ENCODE measurements at places on chromosomes 2 and 18.

DNA sequence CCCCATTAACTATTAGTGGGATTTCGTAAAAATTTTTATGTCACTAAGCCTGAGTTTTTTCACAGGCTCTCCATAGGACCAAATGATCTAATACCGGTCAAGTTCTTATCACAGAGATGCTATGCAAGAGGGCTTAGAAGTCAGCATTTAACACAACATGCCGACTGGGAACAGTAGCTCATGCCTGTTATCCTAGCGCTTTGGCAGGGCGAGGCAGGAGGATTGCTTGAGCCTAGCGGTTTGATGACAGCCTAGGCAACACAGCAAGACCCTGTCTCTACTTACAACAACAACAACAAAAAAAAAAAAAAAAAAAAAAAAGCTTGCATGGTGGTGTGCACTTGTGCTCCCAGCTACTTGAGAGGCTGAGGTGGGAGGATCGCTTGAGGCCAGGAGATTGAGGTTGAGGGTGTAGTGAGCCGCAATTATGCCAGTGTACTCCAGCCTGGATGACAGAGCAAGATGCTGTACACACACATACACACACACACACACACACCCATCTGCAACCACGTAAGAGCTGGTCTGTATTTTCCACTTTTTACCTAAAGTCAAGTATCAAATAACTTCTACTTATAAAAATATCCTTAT, 67.6 kb upstream of the FAM124B start:
- no peak for DNase-seq

- no peak for DNase-seq
These were observed 19.2 kb downstream of the HNRNPLL start for GRCh38 chr2:38583524-38583923.

GRCh38 chr2:241759067-241759807, 17.4 kb upstream of the GAL3ST2 start:
- DNase-seq, result no peak

DNA sequence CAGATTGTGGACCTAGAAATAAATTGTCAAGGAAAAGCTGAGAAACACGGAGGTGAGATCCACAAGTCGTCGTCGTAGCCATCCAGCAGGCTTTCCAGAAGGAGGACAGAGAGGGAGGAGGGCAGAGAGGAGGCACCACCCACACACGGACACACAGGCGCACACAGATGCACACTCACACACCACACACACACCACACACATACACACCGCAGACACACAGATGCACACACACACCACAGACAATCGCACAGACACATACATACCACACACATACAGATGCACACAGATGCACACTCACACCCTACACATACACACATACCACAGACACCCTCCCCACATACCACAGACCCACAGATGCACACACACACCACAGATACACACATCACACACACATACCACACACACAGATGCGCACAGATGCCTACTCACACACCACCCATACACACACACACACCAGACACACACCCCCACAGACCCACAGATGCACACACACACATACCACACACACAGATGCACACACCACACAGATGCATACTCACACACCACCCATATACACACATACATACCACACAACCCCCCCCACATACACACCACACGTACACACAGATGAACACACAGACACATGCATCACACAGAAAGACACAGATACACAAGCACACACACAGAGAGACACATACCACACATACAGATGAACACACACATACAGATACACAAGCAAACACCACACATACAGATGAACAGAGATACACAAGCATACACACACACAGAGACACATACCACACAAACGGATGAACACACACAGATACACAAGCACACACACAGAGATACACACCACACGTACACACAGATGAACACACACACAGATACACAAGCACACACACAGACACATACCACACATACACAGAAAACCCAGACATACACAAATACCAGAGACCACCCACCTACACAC, 12.7 kb upstream of the BOK start:
- DNase-seq, result no peak

DNA sequence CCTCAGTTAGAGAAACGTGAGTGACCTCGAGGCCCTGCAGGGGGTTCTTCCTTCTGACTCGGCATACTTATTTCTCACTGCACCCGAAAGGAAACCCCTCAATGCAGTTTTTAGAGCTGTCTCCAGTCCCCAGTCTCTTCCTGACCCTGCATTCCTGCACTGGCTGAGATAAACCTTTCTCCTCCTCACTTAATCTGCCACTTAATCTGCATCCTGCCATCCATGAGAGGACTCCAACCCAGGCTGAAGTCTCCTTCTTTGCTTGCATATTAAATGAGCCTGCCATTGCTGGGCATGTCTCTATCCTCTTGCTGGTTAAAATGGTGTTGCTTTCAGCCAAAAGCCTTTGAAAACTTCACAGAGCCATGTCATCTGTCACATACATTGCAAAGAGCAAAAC, 125.6 kb upstream of the GATA6 start:
- DNase-seq, result no peak

- no peak for DNase-seq
These were observed 3.4 kb downstream of the NGEF start for GRCh38 chr2:233009661-233010060.

GRCh38 chr2:7621018-7621814, 704.0 kb downstream of the RNF144A start:
- no peak for DNase-seq

DNA sequence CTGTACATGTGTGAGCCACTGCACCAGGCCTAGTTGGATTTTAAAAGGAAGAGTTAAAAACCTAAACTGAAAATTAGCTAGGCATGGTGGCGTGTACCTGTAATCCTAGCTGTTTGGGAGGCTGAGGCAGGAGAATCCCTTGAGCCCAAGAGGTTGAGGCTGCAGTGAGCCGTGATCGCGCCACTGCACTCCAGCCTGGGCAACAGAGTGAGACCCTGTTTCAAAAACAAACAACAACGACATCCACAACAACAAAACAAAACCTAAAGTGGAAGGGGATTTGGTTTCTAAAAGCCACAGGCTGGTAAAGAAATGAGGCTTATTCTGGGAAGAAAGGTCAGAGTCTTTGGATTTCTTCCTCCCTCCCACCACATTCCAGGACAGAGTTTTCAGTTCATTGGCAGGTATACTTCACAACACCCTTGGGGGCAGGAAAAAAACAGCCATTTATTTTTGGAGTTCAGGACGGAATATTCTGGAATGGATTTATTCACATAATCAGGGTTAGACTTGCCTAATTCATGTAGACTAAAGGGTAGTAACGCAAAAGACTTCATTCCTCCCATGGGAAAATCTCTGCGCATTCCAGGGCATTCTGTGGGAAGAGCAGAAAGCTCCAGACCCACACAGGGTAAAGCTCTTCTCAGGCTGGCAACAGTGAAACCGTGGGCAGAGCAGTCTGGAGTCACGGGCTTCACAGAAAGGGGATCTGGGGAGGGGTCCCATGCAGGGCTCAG, 34.9 kb downstream of the TEX44 start:
- DNase-seq, result no peak

DNA sequence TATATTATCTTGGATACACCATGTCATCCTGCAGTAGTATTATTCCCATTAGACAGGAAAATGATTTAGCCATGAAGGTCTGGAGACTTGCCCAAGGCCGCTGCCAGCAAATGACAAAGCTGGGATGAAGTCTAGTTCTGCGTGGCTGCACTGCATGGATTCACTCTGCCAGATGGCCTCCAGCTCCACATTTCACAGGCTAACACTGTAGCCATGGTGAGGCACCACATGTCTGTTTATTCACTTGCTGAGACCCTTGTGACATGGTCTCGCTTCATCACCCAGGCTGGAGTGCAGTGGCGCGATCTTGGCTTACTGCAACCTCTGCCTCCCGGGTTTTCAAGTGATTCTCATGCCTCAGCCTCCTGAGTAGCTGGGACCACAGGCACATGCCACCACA, 31.5 kb upstream of the SCG2 start:
- DNase-seq, result peak; percentile 97

GRCh38 chr2:134932864-134933526, 14.4 kb downstream of the CCNT2 start:
- DNase-seq, result no peak

- DNase-seq, result no peak
These were observed 20.8 kb downstream of the RALBP1 start for GRCh38 chr18:9495916-9496705.

- no peak for DNase-seq
These were observed 274.7 kb upstream of the SIX2 start for GRCh38 chr2:45283764-45284620.

DNA sequence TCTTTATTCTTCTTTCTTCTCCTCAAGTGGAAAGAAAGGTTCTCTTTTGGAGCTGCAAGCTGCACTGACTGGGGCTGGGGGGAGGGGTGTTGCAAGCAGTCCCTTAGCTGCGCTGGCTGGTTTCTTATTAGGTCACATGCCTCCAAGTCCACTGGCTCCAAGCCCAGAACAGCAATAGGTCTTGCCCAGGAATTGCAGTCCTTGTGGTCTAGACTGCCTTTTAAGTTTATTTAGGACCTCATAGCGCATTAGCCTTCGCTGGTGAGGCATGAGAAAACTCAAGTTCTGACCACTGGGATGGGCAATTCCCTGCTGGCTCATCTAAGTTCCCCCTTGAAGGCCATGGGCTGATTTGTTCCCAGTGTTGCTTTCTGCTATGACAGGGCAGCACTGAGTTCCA, 138.6 kb upstream of the SCN7A start:
- DNase-seq, result no peak

DNA sequence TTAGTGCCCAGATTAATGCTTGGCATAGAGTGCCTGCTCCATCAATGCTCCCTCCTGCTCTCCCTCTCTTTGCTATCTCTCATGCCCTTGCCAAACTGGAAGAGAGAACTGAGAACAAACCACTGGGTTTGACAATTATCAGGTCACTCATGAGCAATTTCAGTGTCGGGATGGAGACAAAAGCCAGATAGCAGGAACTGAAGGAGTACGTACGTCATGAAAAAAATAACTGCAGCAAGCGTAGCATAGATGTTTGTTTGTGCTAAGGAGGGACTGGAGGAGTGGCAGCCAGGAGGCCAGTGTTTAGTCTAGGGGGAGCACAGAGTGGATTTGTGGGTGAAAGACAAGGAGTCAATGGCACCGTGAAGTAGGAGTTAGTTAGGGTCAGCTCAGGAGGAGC, 113.3 kb downstream of the POLE4 start:
- DNase-seq, result no peak

DNA sequence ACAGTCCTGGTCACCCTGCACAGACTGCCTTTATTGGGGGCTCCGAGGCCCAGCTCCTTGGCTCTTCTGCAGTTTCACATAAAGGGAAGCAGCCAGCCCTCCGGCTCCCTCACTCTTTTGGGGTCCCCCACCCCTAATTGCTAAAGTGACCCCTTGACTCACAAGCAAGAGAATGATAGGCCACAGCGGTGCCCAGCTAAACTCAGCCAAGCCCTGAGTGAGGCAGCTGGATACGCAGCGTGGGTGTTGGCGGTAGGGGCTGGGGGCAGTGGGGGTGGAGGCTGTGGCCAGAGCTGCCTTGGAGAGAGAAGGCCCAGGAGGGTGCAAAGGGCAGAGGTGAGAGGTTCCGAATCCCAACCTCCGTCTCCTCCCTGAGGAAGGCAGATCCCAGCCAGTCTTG, 25.5 kb upstream of the ALPP start:
- no peak for DNase-seq

GRCh38 chr2:15810477-15811150, 129.7 kb upstream of the MYCN start:
- no peak for DNase-seq

DNA sequence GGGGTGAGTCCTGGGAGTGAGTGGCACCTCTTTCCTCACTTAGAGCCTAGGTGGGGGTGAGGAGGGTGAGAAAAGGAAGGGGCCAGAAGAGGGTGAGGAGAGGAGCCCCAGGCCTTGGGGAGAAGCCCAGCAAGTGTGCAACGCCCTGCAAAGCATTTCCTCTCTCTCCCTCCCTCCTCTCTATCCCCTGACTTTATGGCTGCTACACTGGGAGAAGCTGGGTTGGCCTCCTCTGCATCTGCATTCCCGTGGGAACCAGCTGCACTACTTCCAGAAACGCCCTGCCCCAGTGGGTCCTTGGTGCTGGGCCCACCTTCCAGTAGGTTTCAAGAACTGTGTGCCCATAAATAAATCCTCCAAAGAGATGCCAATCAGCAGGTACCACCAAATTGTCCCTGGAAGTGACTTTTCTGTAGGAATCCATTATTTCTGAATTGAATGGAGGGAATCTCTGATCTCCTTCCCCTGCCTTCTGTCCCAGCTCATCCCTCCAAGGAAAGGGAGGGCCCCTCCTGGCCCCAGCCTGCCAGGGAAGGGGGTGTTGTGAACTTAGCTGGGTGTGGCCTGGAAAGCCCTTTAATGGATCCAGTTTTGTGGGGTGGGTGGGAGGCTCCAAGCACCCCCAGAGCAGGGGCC, 95.7 kb upstream of the BOD1L2 start:
- no peak for DNase-seq

DNA sequence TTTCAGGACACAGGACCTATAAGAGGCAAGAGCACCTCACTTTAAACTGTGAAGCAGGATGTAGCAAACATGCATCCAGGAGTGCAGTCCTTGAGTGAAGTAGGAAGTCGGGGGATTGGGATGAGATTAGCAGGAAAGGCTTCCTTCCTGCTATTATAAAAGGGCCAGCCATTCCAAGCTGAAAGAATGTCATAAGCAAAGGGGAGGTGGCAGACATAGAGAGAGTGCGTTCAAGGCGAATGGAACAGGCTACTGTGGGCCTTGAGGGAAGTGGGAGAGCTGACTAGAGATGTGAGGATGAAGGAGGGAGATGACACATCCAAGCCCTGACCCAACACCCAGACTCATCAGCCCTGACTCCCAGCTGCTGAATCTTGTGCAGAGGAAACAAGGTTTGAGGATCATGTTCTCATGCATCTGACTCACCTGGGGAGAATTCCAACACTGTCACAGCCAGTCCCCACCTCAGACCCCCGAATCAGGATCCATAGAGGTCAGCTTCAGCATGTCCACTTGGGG, 63.9 kb downstream of the GYPC start:
- DNase-seq, result no peak

- DNase-seq, result no peak
These were observed 428.9 kb downstream of the MBD2 start for GRCh38 chr18:53795610-53796009.

GRCh38 chr2:47295981-47296635, 106.8 kb upstream of the MSH2 start:
- no peak for DNase-seq
